ENCODE measurements at places on chromosomes 12 and 14.

DNA sequence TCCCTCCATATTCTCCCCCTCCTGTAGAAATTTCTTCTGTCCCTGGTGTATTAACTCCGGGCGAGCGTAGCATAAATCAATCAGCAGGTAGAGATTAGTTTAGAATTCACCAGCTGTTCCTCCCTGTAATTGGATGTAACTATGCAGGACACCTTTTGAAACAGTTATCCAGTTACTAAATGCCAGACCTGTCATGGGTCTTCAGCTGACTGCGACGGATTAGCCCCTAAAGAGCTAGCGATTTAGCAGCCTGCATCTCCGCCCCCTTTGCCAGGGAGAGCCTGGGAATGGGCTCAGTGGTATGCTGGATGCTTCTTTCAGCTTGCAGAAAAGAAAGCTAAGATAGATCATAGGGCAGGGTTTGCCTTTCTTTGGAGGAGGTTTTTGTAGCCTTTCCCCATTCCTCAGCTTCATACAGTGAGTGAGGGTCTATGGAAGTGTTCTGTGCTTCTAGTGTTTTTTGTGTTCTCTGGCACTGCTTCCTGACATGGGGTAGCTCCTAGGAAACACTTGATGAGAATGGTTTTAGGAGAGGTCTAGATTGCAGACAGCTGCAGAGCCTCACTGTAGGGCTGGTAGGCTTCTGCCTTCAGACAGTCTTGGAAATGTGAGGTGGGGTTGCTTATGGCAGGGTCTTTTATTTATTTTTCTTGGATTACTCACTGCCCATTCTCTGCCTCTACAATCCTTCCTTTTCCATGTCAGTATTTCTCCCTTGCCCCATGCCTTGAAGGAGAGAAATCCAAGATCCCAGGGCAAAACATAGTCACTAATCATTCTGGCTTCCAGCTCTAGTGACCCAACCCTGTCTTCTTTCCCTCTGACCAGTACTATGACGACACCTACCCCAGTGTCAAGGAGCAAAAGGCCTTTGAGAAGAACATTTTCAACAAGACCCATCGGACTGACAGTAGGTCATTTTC is 16.7 kb downstream of the COPZ1 start:
- peak; percentile 99 for DNase-seq

- DNase-seq = no peak
These were observed 6.0 kb upstream of the CALCOCO1 start for GRCh38 chr12:53733051-53733806.

DNA sequence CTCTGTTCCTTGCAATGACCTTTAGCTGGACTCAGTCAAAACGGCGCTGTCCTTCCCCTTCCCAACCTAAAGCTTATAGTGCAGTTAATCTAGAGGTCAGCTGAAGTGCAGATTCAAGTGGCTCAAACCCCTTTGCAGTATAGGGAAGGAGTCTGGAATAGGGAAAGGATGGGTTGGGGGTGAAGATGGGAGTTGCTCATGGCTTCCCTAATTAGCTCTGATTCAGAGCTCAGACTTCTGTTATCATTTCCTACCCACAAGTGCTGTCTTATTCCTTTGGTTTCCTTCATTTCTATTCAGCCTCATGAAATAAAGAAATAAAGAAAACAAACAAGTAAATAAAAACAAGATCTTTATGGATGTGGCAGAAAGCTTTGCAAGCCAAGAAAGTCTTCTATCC is 264.0 kb upstream of the HMGA2 start:
- DNase-seq = no peak

DNA sequence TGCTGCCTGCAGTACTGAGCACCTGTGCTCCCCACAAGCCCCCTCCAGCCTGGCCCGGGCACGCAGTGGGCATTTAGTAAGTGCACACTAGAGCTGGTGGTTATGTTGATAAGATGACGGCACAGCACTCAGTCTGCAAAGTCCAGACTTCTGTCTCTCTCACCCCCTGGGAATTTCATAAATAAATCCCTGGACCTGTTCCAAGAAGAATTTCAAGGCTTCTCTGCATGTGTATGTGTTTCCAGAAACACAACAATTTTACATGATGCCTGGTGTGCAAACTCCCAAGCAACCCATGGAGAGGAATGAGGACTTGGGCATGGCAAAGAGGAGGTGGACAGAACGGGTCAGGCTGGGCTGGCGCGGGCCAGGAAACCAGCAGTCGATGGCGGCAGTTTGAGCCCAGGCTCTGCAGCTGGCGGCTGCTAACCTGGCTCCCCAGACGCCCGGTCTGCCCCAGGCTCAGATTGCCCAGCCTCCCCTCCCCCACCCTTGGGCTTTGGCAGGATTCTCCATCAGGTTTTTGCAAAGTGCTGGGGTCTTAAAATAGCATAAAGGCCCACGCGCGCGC is 10.4 kb upstream of the ACVR1B start:
- peak; percentile 76 for DNase-seq

- DNase-seq = no peak
These were observed 447.4 kb downstream of the RAD51B start for GRCh38 chr14:68266998-68267397.

- peak; percentile 79 for DNase-seq
These were observed 41.5 kb downstream of the TEAD4 start for GRCh38 chr12:3000548-3001275.

DNA sequence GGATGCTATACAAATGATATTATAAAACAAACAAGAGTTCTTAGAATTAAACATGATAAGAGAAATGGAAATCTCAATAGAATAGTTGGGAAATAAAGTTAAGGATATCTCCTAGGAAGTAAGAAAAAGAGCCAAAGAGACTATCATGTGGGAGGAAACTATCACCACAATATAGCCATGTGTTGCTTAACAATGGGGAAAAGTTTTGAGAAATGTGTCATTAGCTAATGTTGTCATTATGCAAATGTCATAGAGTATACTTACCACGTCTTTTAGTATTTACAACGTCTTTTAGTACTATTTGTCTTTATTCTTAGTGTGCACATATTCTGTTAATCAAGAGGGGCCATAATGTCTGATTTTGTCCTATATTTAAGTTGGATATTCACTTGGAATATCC is 58.7 kb downstream of the ZNF641 start:
- DNase-seq = no peak

GRCh38 chr14:64952598-64953309 is 10.2 kb upstream of the GPX2 start:
- DNase-seq = peak; percentile 12

- DNase-seq = no peak
These were observed 27.2 kb upstream of the PNMA1 start for GRCh38 chr14:73741386-73741875.

DNA sequence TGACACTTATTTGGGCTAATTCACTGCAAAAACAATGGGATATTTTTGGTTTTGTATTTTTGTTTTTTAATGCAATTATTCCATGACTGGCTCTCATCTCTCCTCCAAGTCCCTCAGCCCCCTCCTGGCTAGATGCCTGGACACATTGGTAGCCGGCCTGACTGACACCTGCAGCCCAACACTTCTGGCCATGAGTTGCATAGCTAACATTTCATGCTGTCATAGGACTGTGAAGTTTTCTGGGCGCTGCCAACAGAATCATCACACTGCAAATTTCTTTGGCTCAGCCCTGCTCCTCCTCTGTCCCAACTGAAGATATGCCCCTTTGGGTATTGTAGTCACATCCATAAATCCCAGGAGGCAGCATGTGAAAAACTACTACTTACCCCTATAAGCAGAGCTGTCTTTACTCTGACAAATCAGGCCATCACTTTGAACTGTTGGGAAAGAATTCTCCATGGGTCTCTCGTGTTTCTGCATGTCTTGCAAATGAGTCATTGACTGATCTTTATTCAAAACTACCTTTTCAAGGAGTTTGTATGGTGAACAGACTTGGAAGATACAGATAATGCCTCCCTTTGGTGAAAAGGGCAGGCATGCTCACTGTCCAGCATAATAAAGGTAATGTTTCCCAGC is 126.7 kb upstream of the LGR5 start:
- no peak for DNase-seq

GRCh38 chr12:91926848-91927247 is 218.8 kb downstream of the BTG1 start:
- DNase-seq = no peak

DNA sequence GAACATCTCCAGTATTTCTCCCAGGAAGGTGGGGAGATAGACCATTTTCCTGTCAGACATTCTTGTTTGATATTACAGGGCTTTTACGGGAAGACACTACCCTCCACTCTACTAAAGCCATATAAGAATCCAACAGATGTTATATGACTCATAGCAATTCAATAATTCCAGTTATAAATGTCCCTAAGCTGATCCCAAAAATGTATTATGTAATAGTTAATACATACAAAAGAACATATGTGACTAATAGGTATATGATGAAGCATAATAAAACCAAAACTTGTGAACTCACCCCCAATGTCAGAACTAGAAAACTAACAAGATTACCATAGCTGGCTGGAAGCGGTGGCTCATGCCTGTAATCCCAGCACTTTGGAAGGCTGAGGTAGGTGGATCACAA is 84.2 kb downstream of the EFCAB11 start:
- DNase-seq = no peak

GRCh38 chr12:15270591-15270990 is 49.4 kb upstream of the RERG start:
- DNase-seq = no peak

DNA sequence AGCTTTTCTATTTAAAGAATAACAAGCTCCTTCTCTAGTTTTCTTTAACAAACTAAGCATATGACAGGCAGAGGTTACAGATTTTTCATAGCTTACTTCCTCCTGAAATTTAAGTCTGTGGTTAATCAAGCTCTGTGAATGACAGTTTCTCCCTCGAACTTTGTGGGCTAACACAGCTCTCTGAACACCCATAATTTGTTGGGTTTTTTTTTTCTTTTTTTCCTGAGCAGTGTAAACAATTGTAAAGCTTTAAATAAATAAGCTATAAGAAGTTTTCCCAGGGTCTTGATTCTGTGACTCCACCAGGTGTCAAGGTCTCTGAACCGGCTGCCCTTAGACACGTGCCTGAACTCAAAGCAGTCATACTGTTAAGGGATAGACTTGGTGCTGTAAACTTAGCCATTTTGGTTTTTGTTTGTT is 128.1 kb upstream of the AMIGO2 start:
- no peak for DNase-seq

DNA sequence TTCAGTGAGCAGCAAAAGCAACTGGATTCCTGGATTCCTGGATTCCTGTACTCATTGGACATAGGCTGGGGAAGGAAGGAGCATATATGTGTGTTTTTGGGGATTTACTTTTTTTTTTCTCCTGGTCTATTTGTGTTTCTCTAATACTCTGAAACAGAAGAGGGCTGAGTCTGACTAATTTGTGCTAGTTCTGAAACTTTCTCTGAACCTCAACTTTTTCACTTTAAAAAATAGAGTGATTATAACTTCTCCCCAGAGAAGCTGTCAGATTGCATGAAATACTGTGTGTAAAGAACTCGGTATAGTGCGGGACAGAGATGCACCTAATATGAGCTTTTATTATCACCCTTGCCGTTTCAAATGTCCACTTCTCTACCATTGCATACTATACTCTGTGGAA is 529.5 kb downstream of the TMTC2 start:
- DNase-seq = no peak

- DNase-seq = peak; percentile 61
These were observed 189.7 kb downstream of the EPS8 start for GRCh38 chr12:15599266-15600037.

- DNase-seq = no peak
These were observed 82.5 kb downstream of the MED13L start for GRCh38 chr12:116194935-116195431.

GRCh38 chr12:52817003-52817698 is 3.2 kb upstream of the KRT4 start:
- no peak for DNase-seq

DNA sequence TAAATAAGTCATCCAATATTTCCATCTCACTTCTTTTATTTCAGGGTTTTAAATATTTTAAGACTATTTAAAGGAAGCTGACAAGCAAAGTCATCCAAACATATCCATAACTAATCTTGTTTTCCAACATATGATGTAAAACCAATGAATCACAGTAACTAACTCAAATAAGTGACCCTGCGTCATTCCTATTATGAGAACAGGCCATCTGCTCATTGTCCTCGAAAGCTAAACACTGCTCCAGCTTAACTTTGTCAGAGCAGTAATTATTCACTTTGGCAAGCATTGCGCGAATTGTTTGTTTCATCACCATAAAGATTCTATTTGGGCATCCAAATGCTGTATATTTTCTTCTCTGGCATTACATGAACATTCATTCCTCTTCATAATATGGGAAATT is 99.1 kb downstream of the CAPZA3 start:
- peak; percentile 82 for DNase-seq

- DNase-seq = no peak
These were observed 46.7 kb downstream of the ERH start for GRCh38 chr14:69351385-69351784.

GRCh38 chr14:54098536-54098935 is 141.9 kb upstream of the BMP4 start:
- no peak for DNase-seq

DNA sequence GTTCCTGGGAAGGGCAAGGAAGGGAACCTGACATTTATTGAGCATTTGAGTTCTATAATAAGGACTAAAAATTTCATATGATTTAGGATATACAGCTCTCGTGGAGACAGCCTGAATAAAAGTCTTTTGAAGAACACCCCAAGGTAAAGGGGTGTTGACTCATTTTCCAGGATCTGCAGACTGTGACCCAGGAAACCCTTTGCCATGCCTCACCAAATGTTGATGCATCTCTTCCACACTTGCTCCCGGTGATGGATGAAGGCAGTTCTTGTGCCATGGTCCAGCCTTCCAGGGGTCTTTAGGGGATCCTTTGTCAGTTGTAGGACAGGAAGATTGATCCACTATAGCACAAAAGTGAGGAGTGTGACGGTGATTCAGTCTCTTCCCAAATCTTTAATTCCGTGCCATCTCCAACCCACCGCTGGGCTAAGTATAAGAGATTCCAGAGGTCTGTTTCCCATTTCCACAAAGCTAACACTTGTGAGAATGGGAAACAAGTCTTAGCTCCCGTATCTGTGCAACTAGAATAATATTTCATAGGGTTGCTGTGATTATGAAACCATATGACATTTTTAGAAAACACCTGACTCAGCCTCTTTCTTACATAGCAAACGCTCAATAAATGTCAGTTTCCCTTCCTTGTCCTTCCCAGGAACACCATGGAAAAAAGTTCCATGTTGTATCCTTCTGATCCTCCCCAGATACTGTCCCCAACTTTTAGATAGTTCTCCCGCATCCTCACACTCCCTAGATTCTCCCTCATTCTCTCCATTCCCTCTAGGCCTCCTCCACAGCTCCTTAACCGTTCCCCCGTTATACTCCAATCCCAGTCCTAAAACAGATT is 836 bp downstream of the AAAS start:
- no peak for DNase-seq
